NCI-H510A treated with DMSO at 0.1 percent for 48 hours (cell line): ENCODE measurements at places on chromosomes 12 and 14.

DNA sequence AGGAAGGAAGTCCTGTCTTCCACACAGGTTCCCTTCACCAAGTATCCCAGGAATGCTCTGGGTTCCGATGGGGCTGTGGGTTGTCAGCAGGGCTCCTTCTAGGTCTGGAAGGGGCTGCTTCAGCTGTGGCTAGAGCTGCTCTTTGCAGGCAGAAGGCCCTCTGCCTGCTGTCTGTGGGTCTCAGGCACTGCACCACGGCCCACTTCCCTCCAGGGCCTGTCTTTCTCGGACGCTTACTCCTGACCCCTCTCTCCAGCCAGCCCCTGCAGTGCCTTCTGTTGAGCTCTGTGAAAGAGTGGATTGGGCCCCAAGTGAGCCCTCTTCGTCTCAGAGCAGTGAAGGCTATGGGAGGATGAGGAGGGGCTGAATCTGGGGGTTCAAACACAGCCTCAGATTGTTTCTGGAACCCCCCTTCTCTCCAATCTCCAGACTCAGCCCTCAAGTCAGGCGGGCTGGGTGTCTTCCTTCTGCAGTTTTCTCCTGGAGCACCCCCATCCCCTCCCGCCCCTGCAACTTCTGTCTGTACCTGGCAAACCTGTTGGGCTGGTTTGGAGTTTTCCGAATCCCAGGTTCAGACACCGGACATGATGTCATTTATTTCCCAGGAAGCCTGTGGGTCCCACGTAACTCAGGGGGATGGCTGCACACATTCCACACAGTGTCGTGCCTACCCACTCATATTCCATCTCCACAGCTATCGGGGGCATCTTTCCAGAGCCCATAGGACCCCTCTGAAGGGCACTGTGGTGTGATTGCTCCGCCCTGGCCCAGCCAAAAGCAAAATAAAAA lies 24.9 kb upstream of the SPPL3 start:
- DNase-seq = peak; percentile 85

- no peak for DNase-seq
Measured at GRCh38 chr14:99476864-99477263, 3.8 kb downstream of the SETD3 start.

DNA sequence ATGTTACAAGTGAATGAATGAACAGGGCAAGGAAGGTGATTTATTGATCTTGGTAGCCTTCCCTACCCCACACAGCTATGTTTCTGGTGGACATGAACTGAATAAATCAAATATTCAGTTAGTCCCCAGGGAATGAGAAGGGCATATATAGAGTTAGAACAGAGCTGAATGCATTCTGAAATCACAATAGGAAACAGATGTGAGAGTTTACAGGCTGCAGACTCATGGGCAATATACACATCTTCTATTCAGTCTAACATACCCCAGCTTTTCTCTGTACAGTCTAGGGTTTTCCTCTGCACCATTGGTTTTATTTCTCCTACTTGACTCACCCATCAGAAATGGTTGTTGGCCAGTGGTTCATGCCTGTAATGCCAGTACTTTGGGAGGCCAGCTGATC lies 7.3 kb upstream of the STX2 start:
- DNase-seq = no peak

- DNase-seq = no peak
Measured at GRCh38 chr12:90086281-90086680, 377.6 kb upstream of the ATP2B1 start.

- DNase-seq = no peak
Measured at GRCh38 chr12:12350868-12351463, 924 bp upstream of the MANSC1 start.

- no peak for DNase-seq
Measured at GRCh38 chr12:130614530-130614905, 101.6 kb downstream of the RIMBP2 start.

GRCh38 chr12:46451276-46452021 lies 78.9 kb upstream of the SLC38A2 start:
- no peak for DNase-seq

GRCh38 chr12:57250956-57251355 lies at the start of gene STAC3:
STAC3 (minus strand) TSS chr12:57251187; CDS start chr12:57249636, 1,551 bp downstream.
- DNase-seq = no peak

- DNase-seq = no peak
Measured at GRCh38 chr14:85580536-85581140, 50.7 kb downstream of the FLRT2 start.

- no peak for DNase-seq
Measured at GRCh38 chr14:44833376-44834060, 128.2 kb downstream of the KLHL28 start.

- no peak for DNase-seq
Measured at GRCh38 chr12:27913999-27914614, 58.4 kb downstream of the PTHLH start.

GRCh38 chr12:62799126-62799736 lies 135.7 kb downstream of the PPM1H start:
- peak; percentile 80 for DNase-seq

GRCh38 chr12:67722296-67722695 lies 73.8 kb downstream of the DYRK2 start:
- DNase-seq = no peak

DNA sequence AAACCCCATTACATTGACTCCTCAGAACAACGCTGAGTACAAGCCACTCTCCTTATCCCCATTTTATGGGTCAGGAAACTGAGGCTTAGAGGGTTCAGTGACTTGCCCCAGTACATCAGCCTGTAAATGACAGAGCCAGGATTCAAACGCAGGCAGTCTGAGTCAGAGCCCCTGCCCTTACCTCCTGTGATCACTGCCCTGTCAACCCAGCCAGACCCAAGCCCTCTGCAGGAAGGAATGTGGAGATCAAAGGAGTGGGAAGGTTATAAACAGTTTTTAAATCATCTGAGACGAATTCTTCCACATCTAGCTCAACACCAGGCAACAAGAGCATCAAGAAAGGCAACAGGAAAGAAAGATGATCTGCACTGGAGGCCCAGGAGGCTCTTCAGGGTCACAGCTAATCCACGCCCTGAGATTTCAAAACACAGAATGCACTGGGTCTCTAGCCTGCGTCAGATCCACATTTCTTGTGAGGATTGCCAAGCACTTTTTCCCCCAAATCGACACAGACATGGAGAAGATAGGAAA lies 38.5 kb downstream of the SPTB start:
- DNase-seq = no peak

GRCh38 chr14:22814941-22815713 lies at the start of gene SLC7A7:
SLC7A7 (minus strand) TSS chr14:22815435; CDS start chr14:22813398, 2,037 bp downstream.
- DNase-seq = no peak

GRCh38 chr14:35368139-35368460 lies 36.4 kb downstream of the NFKBIA start:
- no peak for DNase-seq

DNA sequence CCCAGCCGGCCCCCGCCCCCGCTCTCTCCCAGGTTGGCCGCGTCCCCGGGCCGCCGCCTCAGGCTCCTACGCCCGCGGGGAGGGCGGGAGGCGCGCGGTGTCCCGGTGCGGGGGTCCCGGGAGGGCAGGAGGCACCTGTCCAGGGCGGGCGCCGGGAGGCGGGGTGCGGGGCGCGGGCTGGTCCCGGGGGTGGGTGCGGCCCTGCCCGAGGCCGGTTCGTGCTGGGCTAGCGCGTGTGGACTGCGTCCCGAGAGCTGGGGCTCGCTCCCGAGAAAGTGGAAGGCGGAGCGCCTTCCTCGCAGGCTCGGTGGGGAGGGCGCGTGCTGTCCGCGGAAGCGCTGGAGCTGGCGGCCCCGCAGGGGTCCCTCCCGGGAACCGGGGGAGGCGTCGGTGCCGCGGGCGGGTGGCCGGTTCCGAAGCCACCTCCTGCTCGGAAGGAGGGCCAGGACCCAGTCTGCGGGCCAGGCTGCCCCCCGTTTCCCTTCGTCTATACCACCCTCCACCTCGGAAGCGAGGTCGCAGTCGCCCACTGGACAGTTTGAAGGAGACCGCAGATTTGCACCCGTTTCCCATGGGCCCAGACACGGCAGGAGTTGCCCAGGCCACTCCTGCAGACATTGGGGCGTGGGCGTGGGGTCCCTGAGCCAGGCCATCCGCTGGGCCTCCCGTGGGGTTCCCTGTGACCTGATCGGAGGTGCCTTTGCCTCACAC lies 636 bp downstream of the ZFYVE21 start:
- no peak for DNase-seq

DNA sequence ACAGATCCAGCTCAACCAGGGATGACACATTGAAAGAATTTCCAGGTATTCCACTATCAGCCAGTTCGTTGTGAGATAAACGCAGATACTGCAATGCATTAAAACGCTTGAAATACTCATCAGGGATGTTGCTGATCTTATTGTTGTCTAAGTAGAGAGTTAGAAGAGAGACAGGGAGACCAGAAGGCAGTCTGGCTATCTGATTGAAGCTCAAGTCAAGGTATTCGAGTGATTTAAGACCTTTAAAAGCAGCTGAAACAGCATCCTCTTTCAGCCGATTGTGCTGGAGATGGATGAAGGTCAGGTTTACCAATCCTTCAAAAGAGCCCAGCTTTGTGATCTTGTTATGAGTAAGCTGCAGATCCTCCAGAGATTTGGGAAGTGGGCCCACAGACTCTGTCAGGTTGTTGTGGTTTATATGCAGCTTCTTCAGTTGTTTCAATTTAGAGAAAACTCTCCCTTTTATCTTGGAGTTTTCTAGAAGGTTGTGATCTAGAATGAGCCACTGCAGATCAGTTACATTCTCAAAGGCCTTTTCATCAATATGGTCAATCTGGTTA lies 3.0 kb downstream of the LUM start:
- DNase-seq = no peak

GRCh38 chr12:24776861-24777260 lies 172.0 kb downstream of the BCAT1 start:
- DNase-seq = no peak

GRCh38 chr12:132801741-132802140 lies 26.9 kb downstream of the GOLGA3 start:
- DNase-seq = no peak

DNA sequence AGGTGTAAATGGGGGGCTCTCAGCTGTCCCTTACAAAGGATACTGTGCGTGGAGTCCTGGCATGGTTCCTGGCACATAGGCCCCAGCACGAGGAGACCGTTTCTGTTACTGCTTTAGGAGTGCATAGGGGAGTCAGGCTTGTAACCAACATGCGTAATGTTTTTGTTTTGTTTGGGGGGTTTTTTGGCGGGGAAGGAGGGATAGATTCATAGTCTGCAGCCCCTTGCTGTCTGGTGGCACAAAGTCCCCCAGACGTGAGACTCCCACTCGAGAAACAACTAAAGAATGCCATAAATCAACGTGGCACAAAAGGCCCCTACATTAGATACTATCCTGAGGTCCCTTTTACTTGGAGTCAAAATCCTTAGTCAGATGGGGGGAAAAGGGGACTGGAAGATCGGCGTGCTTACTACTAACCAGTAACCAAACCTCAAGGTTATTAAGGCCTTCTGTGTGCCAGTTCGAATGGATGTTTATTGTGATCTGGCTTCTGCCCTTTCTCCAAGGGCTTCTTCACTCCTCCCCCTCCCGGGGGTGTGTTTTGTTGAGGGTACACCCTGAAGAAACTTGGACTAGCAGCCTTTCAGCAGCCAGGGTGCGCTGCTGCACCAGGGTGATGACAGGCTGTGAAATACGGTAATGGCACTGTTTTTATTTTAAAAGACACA lies 874 bp downstream of the ISCU start:
- DNase-seq = peak; percentile 80

DNA sequence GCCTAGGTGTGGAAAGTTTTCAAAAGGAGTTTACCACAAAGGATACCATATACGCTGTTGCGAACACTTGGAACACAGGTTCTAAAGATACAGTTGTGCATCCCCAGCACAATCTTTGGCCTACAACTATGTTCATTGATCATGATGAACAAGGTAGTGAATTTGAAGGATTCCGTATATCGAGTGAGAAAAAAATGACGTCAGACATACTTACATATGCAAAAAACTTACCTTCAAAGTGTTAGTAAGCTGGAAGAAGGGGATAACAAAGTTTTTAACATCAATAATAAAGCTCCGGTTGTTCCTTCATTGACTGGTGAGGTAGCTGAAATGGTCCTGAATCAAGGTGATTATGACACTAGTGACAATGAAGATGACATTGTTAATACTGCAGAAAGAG lies 133.9 kb upstream of the PDE3A start:
- no peak for DNase-seq

- DNase-seq = no peak
Measured at GRCh38 chr12:66387117-66387516, 84.8 kb downstream of the HELB start.

DNA sequence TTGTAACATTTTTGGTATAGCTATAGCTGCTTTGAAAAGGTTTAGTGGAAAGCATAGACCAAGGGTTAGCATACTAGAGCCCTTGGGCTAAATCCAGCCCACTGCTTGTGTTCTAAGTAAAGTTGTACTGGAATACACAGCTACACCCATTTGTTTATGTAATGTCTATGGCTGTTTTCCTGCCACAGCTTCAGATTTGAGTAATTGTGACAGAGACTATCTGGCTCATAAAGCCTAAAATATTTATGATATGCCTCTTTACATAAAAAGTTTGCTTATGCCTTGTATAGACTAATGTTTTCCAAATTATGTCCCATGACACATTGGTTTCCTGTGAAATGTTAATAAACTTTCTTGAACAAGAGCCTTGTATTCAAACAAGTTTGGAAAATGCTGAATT lies 234.8 kb upstream of the ATP2B1 start:
- DNase-seq = no peak

GRCh38 chr14:92978229-92979021 lies 55.5 kb downstream of the CHGA start:
- DNase-seq = no peak

DNA sequence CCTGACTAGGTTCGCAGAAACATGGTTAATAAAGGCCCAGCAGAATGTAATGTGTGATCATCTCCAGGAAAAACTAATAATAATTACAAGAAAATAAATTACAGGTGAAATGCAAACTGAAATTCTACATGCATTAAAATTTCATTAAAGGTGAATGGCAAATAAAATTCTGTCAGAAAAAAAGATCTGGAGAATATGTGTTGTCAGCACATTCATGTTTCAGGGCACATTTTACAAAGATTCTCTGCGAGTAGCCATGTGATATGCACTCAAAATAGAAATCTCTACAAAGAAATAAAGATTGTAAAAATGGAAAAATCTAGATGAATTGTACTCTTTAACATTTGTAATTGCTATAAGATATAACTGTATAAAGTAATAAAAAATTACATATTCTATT lies 765.2 kb downstream of the TMEM121 start:
- DNase-seq = no peak

GRCh38 chr14:104419865-104420505 lies 159.6 kb upstream of the C14orf180 start:
- DNase-seq = no peak
